GM12864 (cell line): ENCODE measurements at places on chromosomes 11 and 22.

- DNase-seq: no peak
Observed at GRCh38 chr22:36946421-36947158, 33.2 kb downstream of the CSF2RB start.

DNA sequence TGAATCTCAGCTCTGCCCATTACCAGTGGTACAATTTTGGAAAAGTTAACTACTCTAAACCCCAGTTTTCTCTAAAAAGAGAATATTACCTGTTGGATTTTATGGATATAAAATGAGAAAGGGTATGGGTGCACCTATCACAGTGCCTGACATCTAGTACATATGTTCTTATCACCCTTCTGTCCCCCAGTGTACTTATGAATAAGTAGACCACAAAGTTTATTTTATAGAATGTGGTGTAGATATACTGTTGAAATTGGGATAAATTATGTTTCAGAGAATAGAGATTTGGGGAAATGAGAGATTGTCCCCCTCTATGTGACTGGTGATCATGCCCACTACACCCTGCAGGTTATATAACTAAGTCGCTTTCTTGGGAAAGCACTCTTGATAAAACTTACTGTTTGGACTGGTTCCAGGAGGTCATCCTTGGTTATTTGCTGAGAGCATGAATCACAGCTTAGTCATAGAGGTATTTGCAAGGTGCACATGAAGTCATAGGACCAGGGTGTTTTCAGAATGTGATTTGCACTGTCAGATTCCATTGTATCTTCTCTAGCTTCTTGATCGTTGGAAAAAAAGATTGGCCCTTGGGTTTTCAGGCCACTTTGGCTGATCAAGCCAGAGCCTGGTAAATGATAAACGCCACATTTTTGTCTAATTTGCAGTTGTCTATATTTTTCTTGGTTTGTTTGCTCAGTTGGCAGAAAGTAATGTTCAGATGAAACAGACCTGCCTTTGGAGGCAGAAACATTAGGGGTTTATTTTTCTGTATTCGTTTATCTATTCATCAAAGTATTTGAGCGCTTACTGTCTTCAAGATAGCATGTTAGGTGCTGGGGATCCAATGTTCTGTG lies 21.3 kb downstream of the STX3 start:
- DNase-seq: no peak

DNA sequence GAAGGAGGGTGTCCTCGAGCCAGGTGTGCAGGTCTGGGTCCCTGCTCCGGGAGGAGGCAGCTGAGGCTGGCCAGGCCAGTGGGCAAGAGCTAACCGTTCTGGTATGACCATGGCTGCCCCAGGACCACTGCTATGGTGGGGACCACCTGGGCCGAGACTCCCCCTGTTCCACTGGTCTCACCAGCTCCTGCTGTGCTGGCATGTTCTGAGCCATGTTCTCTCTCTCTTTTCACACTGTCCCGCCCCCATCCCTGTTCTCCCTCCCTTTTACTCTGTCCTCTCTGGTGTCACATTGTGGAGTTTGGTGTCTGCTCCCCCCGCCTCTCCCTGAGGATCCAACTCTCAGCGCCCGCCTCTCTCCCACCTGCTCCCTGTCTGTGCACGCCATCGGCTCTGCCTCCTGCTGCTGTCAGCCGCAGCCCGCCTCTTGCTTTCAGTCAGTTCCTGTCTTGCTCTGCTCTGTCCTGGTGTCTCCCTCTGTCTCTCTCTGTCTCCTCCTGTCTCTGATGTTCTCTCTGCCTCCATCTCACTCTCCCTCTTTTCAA lies 66.4 kb downstream of the LRRC32 start:
- DNase-seq: no peak

DNA sequence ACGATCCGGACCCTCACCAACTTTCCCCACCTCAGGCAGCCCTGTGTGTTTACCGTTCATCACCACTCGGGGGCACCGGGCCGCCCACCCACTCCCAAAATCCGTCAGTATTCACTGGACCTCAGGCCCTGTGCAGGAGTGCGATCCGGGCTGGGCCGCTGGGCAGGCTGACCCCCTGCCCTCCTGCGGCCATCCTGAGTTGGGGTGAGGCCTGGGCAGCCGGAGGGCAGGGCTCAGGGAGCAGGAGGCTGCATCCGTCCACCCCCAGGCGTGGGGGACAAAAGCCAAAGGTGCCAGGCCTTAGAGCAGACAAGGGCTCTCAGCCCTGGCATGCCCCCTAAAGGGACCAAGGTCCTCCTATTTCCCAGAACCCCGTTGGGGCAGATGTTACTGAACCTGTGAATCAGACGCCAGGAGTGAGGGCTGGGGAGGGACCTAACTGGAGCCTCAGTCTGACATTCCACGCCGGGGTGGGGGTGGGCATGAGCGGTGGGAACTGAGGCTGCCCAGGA lies 16.8 kb upstream of the TMEM191C start:
- no peak for DNase-seq

GRCh38 chr11:69364921-69365320 lies 71.0 kb downstream of the MYEOV start:
- no peak for DNase-seq

- DNase-seq: no peak
Observed at GRCh38 chr11:130490682-130491449, 42.4 kb downstream of the ADAMTS15 start.
